ENCODE measurements at places on chromosomes 2 and 18.
A peak's percentile ranks its signal among the peaks of the same experiment; 100 is the strongest.

- no peak for DNase-seq
Measured at GRCh38 chr2:40877734-40878288, 425.9 kb upstream of the SLC8A1 start.

DNA sequence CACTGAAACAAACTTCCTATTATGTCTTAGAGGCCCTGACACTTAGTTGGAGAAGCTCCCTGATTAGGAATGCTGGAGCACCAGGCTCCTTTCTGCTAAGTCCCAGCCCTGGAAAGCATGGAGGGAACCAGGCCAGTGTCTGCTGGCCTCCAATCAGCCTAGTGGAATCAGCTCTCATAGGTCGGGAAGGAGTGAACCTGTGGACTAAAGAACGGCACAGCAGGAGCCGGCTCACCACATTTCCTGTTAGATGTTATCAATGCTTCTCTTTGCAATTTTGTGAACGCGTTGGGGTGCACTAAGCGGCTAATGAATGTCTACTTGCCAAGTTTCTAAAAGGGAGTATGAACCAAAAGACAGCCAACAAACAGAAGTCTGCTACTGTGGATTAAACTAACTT lies 296.6 kb downstream of the NAPG start:
- DNase-seq: no peak

- no peak for DNase-seq
Measured at GRCh38 chr2:84838434-84839145, 42.3 kb downstream of the TRABD2A start.

DNA sequence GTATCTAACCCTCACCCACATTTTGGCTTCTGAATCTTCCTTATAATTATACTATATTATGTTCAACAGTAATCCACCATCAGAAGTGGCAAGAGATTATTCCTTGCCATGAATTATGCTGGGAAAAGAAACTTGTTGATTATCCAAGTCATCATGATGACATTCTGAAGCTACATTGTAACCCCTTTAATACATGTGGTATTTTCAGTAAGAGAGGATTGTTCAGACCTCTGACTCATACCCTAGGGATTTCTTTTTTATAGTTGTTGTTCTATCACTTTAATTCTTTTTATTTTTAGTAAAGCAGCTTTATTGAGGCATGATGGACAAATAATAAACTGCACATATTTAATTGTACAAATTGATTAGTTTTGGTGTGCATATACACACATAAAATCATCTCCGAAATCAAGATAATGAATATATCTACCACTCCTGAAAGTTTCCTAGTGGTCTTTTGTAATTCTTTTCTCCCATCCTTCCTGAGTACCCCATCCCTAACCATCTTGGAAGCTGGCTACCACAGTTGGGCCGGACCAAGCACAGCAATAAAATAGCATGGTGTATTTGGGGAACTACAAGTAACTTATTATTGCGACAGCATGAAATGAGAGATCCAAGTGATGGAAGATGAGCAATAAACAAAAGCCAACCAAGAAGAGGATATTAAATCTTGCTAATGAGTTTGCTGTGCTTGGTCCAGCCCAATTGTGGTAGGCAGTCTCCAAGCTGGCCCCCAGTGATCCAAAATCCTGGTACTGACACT lies 159.9 kb downstream of the BARD1 start:
- no peak for DNase-seq

DNA sequence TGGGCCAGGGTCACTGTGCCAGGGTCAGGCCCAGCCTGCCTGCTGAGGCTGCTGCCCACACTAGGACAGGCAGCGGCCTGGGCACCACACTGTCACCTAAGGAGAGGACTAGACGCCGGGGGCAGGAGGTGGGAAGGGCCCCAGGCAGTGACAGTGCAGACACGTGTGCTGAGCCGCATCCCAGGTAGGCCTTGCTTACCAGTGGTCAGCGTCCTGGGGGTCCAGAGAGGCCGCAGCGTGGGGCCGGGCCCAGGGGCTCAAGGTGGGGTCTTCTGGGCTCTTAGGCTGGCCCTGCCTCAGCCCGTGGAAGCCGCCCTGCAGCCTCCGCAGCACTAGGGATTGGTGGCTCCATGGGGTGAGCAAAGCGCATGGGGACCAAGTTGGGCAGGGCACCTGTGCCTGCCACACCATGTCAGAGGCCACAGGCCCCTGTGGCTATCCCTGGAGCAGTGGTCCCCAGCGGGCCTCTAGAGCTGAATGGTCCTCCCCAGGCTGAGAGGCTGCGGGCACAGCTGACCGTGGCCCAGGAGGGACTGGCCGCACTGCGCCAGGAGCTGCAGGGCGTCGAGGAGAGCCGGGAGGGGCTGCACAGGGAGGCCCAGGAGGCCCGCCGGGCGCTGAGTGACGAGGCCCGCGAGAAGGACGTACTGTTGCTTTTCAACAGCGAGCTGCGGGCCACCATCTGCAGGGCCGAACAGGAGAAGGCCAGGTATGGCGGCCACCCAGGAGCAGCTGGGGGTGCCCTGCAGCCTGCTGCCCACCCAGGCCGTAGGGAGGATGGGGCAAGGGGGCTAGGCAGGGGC lies 35.2 kb upstream of the SNED1 start:
- DNase-seq: no peak

DNA sequence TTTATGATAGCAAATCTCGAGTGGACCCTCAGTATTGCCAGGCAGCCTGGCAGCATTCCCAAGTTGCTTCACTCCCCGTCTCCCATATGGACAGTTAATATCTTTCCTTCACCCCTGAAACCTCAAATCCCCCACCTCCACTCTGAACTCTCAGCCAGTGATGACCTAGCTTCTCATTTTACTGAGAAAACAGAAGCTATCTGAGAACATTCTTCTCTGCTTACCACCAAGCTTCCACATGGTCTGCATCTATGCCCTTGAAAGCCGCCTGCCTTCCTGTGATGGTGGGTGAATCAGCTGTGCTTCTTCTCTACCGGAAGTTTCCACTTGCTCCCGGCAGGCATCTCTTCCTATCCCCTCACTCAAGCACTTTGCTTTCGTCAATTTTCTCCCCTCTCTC lies 529.2 kb downstream of the EPHA4 start:
- no peak for DNase-seq

DNA sequence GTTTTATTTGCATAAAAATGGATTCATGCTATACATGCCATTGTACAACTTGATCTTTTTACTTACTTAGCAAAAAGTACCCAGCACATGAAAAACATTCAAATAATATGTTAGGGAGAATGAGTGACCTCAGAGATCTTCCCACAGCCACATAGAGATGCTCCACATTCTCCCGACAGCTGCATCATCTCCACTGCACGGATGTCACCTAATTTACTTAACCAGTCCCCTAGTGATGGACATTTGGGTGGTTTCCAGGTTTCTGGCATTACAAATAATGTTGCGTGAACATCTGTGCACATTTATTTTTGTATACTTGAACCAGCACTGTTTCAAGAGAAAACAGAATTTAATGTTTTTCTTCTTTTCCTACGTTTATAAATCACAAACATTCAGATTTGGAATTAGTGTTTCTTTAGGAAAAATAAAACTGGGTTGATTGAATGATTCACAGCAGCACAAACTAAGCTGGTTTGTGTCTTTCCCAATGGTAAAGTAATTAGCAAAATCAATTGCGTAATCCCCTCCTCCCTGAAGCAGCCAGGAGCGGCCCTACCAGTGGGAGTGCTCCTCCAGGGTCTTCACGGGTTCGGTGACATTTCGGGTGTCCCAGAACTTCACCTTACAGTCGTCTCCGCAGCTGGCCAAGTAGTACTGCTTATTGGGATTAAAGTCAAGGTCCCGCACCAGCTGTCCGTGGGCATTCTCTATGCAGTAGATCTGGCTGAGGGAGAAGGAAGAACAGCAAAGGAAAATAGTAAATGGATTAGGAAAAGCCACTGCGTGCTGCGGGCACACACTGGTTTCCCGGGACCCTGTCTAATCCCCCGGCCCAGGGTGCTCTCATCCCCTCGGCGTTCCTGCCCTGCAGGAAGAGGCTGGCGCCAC lies 183.9 kb downstream of the EIPR1 start:
- DNase-seq: no peak

DNA sequence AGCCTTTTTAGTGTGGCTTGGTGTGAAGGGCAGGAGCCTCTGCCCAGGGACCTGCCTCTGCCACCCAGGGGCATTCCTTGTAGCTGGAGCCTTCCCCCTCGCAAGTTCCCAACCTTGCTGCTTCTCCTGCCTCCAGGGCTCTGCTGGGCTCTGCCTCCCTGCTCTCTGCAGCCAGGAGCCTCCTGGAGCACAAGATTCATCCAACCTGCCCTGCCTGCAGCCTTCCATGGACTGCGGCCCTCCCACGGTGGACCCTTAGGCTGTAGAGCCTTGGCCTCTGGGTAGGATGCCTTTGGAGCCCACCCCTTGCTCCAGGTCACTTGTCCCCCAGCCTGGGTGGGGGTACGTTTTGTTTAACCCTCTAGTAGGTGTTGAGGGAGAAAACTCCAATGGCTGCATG lies 2.5 kb downstream of the SLC66A3 start:
- DNase-seq: no peak

DNA sequence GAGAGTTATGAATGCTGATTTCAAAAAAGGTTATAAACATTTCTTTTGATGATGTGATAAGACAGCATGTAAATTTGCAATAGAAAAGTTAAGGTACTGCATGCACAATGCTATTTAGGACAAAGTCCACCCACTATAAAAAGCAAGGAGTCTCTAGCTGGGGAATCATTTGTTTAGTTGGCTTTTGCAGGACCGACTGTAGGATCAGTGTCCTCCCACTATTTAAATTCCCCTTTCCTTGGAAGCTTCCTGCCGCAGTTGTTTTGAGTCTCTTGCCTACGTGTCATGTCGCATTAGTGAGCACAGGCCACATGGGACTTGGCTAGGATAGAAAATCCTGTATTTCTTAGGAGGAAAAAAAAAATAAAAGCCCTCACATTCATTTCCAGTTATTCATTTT lies 13.1 kb downstream of the QPCT start:
- DNase-seq: no peak

- DNase-seq: no peak
Measured at GRCh38 chr2:74516650-74517049, 2.4 kb downstream of the TLX2 start.

GRCh38 chr2:100460904-100461530 lies 9.3 kb upstream of the NMS start:
- DNase-seq: no peak

GRCh38 chr18:36338403-36338933 lies 41.0 kb downstream of the FHOD3 start:
- DNase-seq: no peak

GRCh38 chr2:240917684-240918257 lies 11.6 kb downstream of the CROCC2 start:
- DNase-seq: no peak

DNA sequence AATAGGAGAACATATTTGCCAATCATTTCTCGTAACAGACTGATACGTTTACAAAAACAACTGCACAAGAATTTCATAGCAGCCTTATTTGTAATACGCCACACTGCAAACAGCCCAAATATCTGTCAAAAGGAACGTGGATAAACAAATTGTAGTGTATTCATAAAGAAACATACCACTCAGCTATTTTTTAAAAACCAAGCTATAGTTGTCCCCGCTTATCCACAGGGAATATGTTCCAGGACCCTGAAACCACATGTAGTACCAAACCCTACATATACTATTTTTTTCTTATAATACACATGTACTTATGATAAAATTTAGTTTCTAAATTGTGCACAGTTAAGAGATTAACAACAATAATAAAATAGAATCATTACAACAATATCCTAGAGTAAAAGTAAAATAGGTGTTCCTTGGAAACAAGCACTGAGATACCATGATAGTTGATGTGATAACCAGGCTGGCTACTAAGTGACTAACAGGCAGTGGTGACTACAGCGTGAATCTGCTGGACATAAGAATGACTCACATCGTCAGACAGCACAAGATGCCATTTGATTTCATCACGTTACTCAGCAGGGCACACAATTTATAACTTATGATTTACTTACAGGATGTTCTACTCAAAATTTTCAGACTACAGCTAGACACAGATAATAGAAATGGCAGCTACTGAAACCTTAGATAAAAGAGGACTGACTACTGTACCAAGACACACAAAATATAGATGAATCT lies 367.4 kb downstream of the NCKAP5 start:
- peak; percentile 98 for DNase-seq

DNA sequence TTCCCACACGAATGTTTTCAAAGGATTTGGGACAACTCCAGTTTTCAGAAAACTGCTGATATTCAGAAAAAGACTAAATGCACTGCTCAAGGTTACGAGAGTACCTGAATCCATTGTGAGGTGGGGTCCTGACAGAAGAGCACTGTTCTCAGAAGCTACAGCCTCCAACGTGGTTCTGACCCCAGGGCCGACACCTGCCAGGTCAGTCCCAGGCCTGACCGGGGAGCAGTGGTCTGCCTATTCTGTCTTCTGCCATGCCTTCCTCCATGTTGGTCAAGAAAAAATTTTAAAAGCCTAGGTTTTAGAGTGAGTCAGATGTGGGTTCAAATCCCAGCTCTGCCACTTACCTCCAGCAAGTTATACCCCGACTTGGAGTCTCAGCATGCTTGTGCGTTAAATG lies 212.3 kb downstream of the BCL11A start:
- no peak for DNase-seq

- DNase-seq: no peak
Measured at GRCh38 chr2:20012282-20013125, at the start of gene MATN3. MATN3 (minus strand) TSS chr2:20012668; CDS start chr2:20012631, 37 bp downstream.

- DNase-seq: no peak
Measured at GRCh38 chr18:21255211-21255610, 13.2 kb downstream of the GREB1L start.

DNA sequence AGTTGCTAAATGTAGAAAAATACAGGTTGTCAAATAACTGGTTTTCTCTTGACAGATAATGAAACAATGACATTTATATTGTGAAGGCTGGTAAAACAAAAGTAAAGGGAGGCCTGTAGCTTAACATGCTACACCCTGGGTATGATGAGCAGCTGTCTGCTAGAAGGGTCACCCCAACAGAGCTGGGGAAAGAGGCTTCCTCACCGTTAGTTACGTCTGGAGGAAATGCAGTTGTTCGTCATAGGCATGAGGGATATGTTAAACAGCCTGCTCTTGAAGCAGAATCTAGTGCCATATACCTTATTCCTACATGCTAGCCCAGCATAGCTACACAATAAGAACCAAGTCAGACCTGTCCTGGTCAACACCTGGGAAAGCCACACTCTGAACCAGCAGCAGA lies 49.9 kb downstream of the LPIN2 start:
- DNase-seq: no peak

DNA sequence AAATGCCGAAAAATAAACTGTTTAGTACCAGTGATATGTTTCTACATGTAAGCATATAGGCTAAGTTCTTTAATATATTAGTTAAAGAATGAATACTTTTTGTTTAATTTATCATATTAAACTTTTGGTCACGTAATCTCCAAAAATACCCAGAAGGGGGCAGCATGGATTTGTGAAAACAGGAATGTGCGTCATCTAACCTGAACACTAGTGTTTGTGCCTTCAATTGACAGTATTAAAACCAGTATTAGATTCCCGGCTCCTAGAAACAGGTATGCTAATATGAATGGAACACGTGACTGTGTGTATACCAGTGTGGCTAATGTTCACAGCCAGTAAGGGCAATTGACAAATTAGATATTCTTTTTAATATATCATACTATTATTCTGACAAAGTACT lies 51.8 kb downstream of the WDR7 start:
- DNase-seq: peak; percentile 7

DNA sequence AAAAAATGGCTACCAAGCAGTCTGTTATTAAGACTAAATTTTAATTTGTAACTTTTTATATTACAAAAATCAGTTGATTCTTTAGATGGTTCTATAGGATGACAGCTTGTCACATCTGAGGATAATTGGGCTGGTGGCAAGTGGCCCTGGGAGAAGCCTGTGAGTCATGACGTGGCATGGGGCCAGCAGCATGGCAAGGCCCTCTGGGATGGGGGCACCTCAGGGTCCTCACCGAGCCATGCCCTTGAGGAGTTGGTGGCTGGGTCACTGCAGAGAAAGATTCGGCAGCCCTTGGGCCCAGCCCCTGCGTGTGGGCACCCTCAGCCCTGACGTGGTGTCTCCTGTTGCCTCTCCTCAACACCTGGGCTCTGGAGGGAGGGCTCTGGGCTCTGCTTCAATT lies 49.7 kb downstream of the STK25 start:
- DNase-seq: no peak

Data from RCC 7860 (cell line).